Iris pigment epithelial cell (primary cell): ENCODE measurements at places on chromosomes 3 and 15.

DNA sequence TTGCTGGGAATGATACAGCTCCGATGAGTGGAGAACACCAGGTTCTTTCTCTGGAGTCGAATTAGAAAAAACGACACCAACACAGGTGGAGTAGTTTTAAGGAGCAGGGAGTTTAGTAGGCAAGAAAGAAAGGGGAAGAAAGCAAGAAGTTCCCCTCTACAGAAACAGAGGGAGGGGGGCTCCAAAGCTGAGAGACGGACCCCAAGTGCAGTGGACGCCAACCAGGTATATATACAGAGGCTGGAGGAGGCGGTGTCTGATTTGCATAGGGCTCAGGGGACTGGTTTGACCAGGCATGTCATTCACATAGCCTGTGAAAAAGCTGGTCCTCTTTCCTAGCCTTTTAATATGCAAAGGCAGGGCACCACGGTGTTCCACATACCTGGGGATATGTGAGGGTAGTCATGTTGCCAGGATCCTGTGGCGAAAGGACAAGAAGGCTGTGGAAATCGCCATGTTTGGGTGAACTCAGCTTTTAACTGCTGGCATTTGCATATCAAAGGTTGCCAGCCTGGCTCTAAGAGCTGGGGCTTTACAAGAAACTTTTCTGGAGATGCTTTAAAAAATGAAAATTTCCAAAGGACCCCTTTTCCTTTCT, 887.4 kb upstream of the EPHA6 start:
- no peak for DNase-seq

DNA sequence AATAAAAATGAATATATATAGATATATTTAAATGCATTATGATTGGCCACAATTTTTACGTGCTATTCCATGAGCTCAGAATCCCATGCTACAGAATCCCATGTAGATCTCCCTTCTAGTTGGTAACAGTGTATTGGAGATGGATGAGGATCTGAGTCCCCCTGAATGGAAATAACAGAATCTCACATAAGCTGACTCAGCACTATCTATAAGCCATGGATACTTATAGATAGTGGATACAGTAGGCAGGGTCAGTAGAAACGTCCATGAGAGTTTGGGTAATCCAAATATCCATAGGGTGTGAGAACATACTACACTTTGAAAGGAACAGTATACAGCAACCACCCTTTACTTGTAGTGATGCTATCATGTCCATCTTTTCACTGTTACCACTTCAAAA, 375.4 kb downstream of the EPHA6 start:
- no peak for DNase-seq

DNA sequence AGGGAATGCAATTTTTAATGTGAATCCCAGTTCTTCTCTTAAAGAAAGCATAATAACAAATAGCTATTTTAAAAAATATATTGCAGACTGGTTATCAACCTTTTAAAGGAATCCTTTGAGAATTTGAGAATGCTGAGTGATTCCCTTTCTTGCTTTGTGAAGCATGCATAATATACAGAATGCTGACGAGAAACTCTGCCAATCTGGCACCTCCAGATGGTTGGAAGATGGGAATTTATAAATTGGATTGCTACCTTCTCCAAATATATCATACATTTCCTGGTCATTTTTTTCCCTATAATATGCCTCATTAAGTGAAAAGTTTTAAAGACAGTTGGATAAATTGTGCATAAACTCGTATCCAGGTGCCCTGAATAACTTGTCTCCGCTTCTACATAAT, 333.9 kb upstream of the ARPP21 start:
- DNase-seq: no peak

- peak; percentile 10 for DNase-seq
Observed at GRCh38 chr15:48191574-48192225, at the start of gene CTXN2. CTXN2 (plus strand) TSS chr15:48191665; CDS start chr15:48201301, 9,636 bp downstream.

DNA sequence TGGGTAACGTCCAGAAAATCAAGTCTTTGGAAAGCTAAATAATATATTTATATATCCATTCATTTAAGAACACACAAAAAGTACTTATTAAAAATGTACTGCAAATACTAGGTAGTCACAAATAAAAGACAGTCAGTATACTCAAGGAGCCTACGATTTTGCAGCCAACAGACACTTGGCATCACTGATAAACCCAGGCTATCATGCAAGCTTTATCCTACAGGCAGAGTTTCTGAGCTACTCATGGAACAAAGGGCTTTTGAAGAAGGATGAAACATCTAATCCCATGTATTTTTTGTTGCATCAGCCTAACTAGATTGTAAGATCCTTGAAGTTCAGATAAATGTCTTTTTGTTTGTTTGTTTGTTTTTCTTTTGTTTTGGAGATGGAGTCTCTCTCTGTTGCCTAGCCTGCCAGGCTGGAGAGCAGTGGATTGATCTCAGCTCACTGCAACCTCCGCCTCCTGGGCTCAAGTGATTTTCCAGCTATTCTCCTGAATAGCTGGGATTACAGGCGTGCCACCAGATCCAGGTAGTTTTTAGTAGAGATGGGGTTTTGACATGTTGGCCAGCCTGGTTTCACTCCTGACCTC, 319.4 kb upstream of the MDFIC2 start:
- DNase-seq: no peak

DNA sequence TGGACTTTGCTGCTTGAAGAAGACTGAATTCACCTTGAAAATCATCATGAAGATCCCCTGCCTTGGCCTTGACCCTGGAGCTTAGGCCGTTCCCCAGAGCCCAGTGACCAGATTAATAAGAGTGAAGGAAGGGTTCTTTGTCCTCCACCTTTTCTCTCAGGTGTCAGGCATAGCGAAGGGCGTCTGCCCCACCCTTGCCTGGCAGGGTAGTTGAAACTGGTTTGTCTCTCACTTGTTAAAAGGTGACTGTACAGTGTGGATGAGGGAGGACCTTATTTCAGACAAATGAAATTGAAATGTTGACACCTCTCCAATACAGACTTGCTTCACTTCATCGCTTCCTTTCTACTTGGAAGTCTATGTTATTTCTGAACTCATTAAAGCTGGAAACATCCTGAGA, 223.7 kb upstream of the BHLHE40 start:
- no peak for DNase-seq

DNA sequence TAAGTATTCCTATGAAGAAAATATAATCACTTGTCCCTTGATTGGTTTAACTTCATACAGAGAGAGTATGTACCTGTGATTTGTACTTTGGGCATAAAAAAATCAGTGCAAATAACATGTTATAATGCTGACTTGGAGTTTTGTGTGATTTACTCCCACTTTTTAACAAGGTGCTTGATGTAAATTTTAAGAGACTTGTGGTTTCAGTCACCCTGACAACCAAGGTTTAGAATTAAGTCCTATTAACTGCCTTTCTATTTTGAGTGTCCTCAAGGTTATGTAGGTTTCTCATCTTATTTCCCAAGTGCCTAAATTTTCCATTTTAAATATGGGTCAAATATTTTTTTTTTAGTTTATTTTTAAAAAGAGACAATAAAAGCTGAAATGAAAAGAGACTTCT, 244.6 kb downstream of the CADPS start:
- DNase-seq: no peak

DNA sequence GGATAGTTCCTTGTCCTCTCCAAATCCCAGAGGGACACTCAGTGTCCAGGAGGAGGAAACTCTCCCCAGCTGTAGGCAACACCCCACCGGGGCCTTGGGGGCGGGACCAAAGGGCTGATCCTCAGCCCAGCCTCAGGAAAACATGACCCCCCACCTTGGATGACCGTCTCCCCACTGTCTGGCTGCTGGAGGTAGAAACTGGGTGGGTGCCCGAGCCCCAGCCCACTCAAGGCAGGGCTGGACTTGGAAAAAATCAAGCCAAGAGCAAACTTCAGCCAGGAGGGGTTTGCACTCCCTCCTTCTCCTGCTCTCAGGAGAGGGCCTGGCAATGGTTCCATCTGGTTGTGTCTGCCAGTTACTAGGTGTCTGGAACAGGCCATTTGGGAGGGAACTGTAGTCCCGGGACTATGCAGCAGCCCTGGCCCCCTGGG, 3.6 kb upstream of the RASL12 start:
- no peak for DNase-seq

DNA sequence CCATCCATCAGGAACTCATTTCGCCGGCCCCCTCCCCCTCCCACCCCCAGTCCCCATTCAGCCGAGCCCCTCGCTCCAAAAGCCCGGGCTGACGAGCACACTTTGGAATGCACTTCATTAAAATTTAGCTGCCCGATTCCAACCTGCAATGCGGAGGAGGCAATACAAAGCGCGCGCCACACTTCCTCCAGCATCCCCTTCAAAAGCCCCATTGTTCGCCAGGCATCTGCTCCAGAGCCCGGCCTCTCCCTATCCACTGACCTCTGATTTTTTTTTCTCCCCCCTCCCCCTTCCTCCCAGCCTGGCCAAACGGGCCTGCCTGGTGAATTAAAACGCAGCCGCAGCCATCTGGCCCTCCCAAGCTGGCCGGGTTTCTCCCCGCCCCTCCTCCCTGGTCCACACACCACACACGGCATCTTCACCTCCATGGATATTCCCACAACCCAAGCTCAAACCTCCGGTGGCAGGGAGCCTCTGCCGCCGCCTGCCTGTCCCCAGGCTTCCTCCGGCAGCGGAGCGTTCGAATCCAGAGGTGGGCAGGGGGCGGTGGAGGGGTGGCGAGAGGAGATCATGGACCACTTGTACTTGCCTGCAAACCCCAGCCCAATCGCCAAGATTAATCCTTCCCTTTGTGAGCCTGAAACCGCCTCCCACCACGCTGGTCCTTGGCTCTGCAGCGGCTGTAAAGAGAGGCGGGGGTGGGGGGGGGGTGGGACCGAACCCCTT, 441.3 kb downstream of the MAGI1 start:
- DNase-seq: no peak

GRCh38 chr3:39287216-39288164, 7.7 kb upstream of the CX3CR1 start:
- DNase-seq: no peak

- DNase-seq: no peak
Observed at GRCh38 chr15:29435811-29436210, 166.2 kb upstream of the NSMCE3 start.

DNA sequence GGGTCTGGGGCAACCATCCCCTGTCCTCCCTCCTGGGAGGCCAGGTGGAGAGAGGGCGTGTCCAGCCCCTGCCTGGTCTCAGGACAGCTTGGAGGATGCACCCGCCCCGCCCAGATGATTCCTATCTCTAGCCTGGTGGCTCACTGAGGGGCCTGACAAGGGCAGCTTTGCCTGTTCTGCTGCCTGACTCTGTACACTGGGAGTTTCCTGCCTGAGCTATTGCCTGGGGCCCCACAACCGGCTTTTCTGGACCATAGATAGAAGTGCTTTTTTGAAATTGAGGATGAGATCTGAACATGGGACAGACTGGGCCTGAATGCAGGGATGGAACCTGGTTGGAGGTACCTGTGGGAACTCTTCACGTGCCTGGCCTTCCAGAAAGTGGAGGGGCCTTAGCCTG, 751 bp upstream of the PLA2G4E start:
- DNase-seq: no peak

GRCh38 chr15:57797568-57798267, 91.2 kb downstream of the POLR2M start:
- DNase-seq: no peak

DNA sequence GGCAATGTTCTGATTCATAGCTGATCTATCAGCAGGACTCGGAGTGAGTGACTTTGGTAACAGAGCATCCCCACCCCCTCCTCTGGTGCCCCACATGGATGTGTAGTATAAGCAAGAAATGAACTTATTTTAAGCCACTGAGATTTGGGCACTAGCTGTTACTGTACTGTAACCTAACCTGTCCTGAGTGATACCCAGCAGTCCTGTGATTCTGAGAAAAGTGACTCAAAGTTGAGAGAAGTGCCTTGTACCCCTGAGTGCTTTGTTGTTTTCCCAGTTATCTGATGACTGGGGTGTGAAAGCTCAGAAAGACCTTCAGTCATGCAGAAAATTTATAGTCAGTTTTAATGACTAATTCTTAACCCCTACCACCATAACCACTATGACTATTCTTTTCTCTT, 439.9 kb upstream of the RBMS3 start:
- DNase-seq: no peak

DNA sequence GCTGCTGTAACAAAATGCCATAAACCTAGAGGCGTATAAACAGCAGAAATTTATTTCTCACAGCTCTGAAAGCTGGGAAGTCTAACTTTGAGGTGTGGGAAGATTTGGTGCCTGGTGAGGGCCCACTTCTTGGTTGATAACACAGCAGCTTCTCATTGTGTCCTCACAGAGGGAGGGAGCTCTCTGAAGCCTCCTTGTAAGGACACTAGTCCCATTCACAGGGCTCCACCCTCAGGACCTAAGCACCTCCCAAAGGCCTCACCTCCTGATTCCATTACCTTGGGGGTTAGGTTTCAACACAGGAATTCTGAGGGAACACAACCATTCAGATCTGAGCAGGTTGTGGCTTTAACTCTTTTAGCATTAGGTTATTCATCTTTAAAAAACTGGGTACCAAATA, 380.3 kb upstream of the ATP10A start:
- no peak for DNase-seq

DNA sequence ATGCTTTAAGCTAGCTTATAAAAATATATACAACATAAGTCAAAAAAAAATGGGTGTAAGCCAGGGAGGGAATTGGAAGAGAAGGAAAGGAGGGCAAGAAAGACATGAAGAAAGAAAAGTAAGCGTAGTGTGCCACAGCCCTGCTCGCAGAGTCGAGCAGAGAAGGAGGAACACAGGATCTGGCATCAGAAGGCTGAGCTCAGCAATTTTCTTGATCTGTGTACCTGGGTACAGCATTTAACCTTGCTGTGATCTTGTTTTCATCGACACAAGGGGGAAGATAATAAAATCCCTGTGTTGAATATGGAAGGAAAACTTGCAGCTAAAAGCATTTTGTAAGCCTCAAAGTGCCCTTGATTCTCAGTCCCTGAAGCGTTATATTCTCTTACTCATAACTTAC, 23.7 kb upstream of the C2CD4B start:
- no peak for DNase-seq

DNA sequence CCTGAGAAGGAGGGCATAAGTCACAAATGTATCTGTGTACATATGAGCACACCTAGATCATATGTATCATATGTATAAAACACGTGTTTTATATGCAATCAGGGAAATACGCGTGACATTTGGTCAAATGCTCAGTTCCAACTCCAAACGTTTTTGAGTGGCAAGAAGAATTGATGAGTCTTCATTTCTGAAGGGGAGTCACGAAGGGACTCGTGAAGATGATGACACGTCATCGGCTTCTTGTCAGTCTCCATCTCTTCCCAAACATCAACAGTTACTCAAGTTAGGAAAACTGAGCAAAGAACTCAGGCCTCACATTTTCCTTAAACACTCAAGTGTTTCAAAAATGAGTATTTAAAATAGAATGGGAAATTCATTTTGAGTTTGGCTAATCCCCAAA, 79.4 kb downstream of the B3GNT5 start:
- DNase-seq: no peak

DNA sequence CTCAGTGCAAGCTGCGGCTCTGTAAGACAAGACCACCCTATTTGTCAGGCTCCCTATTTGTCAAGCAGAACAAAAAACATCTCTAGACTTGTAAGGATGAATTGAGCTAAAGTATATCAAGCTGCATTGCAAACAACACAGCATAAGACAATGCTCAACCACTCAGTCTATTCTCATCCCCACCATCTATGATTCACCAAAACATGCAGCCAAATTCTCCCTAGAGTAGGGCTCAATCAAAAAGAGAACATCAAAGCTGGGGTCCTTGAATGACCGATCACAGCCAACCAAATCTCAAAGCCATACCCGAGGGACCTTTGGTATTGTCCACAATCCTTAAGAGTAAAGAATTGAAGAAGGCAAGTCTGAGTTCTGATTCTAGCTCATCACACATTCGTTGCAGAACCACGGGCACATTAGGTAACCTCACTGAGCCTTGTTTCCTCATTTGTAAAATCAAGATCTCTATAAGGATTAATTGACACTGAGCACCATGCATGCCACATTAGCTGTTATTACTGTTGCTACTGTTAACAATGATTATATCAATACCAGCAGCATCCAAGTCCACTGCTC, 31.2 kb downstream of the RFTN1 start:
- DNase-seq: no peak
